Stimulated activated naive CD4-positive, alpha-beta T cell (primary cell): ENCODE measurements at places on chromosomes 5 and 9.

DNA sequence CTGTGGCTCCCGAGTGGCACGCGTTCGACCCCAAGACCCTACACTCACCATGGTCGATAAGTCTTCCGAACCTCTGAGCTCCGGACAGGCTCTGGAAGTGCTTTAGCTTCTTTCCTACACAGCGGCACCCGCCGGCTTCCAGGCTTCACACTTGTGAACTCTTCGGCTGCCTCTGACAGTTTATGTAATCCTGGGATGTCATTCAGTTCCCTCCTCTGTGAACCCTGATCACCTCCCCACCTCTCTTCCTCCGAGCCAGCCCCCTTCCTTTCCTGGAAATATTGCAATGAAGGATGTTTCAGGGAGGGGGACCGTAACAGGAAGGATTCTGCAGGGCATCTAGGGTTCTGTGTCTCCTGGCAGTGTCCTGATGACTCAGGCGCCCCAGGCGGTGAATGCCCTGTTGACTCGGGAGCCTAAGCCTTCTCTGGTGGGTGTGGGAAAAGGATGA is at the start of gene CD14:
Gene CD14 (minus strand): TSS at position 155 of the 451 bp plus-strand sequence. CDS start 104 bp downstream, at position 51.
- DNase-seq = peak; percentile 50

GRCh38 chr5:150548123-150548522 is 40.2 kb downstream of the NDST1 start:
- DNase-seq = no peak

DNA sequence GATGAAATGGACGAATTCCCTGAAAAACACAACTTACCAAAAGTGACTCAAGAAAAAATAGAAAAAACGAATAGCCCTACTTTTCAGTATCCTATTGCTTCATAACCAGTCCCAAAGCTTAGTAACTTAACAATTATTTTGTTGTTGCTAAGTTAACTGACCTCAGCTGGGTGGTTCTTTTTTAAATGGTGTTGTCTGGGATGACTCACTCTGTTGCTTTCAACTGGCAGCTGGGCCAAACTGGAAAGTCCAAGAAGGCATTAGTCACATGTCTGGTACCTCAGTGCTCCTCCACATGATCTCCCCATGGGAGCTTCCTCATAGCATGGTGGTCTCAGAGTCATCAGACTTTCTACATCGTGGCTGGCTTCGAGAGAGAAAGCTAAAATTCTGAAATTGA is 47.8 kb upstream of the ADAMTS2 start:
- DNase-seq = no peak

DNA sequence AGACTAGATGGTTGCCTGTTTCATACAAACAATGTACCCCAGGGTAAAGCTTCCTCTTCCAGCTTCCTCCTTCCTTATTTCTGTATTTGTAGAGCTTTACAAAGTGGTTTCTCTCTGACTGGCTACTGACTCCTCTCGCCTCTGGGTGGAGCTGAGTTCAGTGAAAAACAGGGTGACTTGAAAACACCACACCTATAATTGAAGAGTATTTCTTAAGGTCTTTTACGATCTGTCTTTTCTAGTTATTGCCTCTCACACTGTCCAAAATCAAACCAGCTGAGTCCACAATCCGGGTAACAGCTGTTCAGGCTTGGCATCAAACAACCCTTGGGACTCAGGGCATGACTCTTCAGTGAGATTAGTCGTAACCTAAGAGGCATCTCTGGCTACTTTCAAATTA is 200.4 kb downstream of the ARRDC3 start:
- no peak for DNase-seq

- DNase-seq = no peak
Measured at GRCh38 chr5:64742821-64743220, 25.7 kb downstream of the SREK1IP1 start.

DNA sequence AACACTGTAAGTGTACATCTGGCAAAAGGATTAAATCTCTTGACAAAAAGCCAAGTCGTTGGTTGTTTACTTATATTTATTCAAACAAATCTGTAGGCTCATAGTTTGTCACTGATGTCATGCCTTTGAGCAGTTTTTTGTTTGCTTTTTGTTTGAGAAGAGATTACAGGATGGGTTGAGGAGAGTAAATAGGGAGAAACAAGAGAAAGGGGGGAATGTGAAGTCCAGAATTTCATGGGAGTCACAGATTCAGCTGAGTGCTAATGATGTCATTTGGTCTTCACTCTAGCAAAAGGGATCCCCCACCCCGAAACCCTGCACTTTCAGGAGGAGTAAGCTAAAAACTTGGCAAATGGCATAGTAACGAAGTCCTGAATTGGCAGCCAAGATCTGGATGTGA is 337.4 kb downstream of the GLIS3 start:
- DNase-seq = no peak

- peak; percentile 17 for DNase-seq
Measured at GRCh38 chr9:35035851-35036701, 36.3 kb downstream of the VCP start.

GRCh38 chr5:123444016-123444415 is 20.8 kb upstream of the CEP120 start:
- DNase-seq = no peak

GRCh38 chr5:154346427-154346826 is 99.4 kb upstream of the SAP30L start:
- no peak for DNase-seq

DNA sequence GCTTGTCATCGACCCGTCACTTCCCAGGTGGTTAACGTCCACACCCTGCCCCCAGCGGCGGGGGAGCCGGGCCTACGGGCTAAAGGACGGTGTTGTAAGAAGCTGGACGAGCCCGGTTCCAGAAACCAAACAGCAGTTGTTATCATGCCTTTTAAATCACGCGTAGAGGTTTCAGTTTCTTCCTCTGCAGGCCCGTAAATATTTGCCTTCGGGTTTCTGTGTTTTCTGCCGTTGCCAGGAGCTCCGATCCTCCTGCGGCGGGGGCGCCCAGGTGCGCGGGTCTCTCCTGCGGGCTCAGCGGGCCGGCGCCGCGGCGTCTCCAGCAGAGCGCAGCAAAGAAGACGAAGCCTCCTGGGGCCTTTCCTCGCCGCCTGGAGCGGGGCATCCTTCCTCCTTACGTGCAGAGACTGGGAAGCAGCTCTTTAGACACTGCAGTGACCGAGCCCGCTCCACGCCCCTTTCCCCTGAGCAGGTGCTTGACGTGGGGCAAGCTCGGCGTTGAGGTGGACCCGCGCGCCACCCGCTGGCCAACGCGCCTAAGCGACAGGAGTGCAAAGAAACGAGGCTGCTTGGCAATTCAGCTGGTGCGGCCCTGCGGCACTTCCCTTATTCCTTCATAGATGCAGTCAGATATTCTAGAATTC is 21.8 kb upstream of the TTC1 start:
- DNase-seq = peak; percentile 69

DNA sequence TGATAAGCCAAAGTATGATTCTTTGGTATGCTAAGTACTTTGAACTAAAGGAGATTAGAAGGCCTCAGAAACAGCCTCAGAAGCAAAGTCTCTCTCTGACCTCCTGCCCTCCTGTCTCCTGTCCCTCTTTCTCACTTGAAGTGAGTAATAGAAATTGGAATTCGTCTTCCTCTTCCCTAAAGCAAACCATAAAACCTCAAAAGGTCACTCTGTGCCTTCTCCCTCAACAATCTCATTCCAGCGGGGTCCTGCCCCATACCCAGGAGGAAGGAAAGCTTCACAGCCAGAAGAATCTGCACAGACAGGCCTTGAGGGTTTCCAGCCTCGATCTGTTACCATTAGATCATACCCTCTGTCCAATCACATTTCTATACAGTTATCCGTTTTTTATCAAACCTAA is 87.8 kb downstream of the HAPLN1 start:
- no peak for DNase-seq

- DNase-seq = no peak
Measured at GRCh38 chr5:177557041-177557647, 2.8 kb upstream of the FAM193B start.

- no peak for DNase-seq
Measured at GRCh38 chr5:128290152-128290858, 206.7 kb downstream of the SLC12A2 start.

GRCh38 chr5:164048359-164048926 is 543.0 kb downstream of the MAT2B start:
- DNase-seq = no peak

GRCh38 chr5:53416144-53416738 is 64.2 kb upstream of the FST start:
- DNase-seq = no peak

- no peak for DNase-seq
Measured at GRCh38 chr9:22975951-22976350, 529.3 kb downstream of the DMRTA1 start.
